ENCODE measurements at places on chromosomes 6 and 20.

DNA sequence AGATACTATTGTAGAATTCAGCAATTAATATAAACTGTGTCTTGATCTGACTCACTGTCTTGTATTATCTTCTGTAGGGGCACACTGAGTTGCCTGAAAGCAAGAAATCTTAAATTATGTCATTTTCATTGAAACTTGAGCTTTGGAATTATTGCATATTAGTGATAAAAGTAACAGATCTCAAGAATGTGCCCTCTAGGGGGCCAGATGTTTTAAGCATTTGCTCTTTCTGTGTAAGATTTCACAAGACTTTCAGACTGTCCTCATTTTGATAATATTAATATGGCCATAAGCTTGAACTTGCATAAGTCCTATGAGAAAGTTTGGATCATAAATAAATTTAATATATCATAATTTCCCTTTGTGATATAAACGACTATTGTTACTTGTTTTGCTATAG is 55.5 kb upstream of the MYO6 start:
- DNase-seq = peak; percentile 32

DNA sequence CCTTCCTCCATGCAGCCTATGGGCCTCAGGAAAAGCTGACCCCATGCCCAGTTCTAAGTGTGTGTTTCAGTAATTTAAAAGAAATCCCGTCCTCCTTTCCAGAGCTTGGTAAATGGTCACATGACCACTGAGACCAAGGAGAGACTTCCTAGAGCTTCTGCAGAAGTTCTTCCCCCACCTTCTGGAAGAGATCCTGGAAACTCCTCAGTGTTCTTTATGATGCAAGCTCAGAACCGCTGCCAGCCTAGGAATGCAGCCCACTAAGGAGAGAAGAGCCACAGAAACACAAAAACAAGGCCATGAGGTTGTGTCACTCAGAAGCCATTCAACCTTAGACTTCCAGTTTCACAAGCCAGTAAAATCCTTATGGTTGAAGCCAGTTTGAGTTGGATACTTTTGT is 348.4 kb downstream of the TPBG start:
- no peak for DNase-seq

- DNase-seq = no peak
Measured at GRCh38 chr20:11700831-11701230, 216.9 kb upstream of the BTBD3 start.

GRCh38 chr20:6381887-6382286 is 259.1 kb upstream of the FERMT1 start:
- no peak for DNase-seq

- DNase-seq = no peak
Measured at GRCh38 chr6:137764464-137764863, 102.6 kb upstream of the TNFAIP3 start.

DNA sequence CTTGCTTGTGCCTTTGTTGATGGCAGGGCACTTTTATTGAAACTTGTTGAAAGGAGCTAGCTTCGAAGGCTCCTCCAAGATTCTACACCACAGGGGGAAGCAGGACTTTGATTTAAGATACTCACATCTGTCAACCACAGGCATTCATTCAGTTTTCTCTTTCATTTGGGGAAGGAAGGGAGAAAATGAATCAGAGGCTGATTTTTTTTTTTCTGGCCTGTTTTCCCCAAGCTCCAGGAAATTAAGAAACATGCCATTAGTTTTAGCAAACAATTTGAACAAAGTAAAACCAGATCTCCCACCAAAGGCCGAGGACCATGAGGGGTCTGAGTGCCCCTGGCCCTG is 8.7 kb upstream of the APCDD1L start:
- no peak for DNase-seq

DNA sequence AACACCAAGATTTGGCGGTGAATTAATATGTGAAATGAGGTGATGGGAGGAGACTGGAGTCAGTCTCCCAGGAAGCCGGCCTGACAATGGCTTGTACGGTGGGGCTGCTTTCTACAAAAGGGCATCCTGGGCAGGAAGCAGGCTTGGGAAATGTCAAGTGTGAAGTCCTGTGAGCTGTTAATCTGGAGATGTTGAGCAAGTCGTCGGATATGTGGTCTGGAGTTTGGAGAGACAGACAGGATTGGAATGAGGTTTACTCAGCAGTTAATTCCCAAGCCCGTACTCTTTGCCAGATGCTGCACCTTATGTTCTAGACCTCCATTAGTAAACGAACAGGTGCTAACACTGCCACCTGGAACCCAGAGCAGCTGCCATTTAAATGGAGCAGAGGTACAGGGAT is 107.7 kb upstream of the FOXC1 start:
- no peak for DNase-seq

DNA sequence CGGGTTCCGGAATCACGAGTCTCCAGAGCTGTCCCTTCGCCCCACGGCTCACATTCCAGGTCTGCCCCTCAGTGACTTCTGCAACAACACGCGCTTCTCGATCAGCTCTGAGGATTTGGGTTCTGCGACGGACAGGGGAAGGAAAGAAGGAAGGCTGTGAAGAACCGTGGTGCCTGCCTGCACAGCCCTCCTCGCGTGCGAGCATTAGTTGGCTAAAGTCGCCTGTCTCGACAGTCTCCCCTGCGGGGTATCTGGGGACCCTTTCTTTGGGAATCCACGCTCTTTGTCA is 23.1 kb downstream of the VPS52 start:
- no peak for DNase-seq

- no peak for DNase-seq
Measured at GRCh38 chr6:14180609-14181008, 63.0 kb downstream of the CD83 start.

DNA sequence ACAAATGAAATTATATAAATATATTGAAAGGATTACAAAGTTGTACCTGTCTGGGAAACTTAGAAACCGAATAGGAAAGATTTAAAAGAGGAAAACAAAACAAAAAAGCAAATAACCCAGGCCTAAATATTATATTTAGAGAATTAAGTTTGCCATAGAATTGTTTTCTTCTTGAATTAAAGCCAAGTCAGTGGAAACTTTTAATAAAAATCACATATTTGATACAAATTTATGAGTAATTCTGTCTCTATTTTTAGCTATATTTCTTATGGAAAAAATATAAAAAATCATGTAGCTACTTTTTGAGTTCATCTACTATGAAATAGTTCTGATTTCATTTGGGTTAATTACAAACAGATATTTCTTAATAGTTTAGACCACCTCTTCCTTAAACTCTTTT is 470.2 kb upstream of the HSF2 start:
- no peak for DNase-seq

DNA sequence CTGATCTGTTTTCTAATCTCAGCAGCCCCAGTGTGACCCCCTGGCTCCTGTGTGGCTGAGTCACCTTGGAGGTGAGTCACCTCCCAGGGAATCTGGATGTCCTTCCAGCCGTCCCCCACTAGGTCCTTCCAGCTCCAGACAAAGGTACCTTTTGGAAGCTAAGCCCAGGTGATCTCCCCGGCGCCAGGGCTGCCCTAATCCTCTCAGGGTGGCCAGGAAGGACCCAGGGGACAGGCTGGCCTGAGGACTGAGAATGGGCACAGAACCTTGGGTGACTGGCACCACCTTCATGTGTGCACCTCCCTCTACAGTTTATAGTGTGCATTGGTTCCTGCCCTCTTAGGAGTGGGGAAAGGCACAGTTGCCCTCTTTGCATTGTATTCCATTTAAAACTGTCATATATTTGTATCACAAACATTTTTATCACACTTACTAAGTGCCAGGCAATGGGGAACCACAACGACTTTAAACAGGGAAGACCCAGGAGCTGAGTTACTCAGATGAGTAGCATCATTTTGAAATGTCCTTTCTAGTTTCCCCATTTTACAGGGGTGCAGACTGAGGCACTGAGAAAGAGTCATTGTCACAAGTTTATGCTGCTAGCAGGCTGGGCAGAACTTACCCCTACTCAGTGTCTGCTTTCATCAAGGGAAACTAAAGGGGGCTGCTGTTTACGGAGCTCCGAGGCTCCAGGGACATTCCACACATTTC is 2.6 kb upstream of the BPIFB4 start:
- DNase-seq = no peak

DNA sequence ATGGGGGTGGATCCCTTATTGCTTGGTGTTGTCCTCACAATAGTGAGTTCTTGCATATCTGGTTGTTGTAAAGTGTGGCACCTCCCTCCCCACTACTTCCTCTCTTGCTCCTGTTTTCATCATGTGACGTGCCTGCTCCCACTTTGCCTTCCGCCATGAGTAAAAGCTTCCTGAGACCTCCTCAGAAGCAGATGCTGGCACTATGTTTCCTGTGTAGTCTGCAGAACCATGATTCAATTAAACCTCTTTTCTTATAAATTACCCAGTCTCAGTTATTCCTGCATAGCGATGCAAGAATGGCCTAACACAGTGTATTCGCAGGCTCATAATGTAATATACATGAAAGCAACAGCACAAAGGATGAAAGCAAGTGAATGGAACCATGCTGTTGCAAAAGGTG is 28.4 kb upstream of the ANKRD60 start:
- no peak for DNase-seq

DNA sequence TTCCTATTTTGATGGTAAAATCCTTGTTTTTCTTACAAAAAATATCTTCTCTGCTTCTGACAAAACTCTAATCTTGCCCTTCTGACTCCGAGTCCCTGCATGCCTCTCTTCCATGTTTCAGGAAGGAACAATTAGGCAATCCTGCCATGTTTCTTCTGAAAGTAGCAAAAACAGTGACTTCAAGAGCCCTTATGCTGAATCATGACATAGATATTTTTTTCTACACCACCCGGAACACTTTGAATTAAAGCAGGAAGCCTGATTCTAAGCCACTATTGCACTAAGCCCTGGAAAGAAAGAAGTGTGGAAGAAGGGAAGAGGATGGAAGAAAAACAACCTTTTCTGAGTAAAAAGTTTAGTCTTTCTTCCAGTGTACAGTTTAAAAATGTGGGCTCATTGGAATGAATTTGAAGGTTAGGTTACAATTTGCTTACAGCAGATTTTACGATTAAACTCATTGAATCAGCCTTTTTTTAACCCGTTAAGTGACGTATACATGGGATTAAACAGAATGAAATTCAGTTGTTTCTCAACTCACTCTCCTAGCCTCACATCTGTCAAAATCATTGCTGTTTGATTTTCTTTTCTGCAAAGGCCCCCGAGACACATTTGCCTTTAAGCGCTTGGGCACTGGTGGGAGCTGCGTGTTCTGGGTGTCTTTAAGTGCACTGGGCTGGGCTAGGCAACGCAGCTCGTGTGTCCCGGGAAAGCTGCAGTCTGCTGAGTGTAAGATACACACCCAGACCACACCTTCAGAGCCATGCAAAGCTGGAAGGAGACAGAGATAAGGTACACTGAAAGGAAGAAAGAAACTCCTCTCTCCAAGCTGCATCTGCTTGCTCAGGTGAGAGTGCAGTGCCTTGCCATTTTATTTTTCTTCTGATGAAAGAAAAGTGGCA is 159.4 kb upstream of the CITED2 start:
- peak; percentile 82 for DNase-seq

DNA sequence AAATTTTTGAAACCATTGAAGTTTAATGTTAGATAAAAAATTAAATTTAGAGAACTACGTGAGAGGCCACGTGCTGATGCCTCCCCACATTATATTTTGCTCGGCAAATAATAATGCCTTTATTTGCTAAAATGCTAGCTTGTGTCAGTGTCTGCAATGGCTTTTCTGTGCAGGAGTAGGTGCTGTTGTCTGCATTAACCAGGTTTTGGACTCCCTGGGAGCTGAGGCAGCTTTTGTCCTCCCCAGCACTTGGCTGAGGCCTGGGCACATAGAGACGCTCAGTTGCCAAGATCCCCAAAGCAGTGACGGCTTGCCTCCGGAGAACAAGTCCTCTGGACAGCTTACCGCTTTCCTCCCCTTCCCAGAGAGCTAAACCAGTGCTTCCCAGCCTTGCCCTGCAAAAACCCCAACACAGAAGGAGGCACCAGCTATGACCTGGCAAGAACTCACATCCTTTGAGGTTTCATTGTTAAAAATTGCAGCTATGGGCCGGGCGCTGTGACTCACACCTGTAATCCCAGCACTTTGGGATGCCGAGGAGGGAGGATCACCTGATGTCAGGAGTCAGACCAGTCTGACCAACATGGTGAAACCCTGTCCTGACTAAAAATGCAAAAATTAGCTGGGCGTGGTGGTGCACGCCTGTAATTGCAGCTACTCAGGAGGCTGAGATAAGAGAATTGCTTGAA is 59.9 kb downstream of the KAT14 start:
- DNase-seq = no peak

DNA sequence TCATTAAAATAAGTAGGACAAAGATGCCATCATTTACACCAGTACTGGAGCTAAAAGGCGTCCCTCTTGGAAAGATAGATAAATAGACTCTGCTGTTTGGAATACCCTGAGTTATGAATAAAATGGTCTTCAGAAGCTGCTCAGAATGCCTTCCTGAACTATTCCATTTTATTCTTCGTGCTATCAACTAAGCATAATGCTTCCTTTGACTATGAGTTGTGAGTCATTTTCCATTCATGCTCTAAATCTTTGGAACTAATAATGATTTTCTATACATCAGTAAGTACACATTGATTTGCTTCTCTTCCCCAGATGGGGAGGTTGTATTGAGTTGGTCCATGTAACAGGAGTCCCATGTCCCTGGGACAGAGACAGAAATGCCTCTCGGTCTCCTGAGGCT is 98.3 kb upstream of the PDE7B start:
- DNase-seq = no peak

DNA sequence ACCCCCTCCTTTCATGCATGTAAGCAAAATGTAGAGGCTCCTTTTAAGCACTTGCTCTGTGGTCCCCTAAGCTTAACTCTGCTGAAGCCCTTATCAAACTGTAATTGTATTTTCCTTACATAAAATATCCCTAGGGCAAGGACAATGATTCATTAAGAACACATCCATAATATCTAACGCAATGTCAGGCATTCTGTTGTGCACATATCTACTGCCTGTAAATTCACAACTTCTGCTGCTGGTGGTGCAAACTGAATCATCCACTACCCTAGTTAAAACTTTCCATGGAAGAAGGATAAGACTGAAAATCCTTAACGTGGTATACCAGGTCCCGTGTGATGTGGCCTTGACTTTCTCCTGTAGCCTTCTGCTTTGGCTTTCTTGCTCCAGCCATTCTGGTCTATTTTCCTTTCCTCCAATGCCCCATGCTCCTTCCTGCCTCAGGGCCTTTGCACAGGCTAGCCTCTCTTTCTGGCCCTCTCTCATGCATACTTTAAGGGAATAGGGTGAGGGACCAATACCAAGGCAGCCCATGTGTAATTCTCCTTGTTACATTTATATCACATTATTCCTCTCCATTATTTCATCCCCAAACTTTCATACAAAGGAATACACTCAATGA is 113.6 kb upstream of the ZFP64 start:
- DNase-seq = no peak

- no peak for DNase-seq
Measured at GRCh38 chr6:53645859-53646258, 19.7 kb downstream of the KLHL31 start.

GRCh38 chr6:156994215-156995076 is 217.3 kb downstream of the ARID1B start:
- DNase-seq = no peak

- DNase-seq = no peak
Measured at GRCh38 chr6:53898026-53898795, 103.4 kb downstream of the LRRC1 start.

- DNase-seq = no peak
Measured at GRCh38 chr6:169620171-169621130, 81.4 kb downstream of the WDR27 start.
